ENCODE measurements at places on chromosomes 13 and 19.

DNA sequence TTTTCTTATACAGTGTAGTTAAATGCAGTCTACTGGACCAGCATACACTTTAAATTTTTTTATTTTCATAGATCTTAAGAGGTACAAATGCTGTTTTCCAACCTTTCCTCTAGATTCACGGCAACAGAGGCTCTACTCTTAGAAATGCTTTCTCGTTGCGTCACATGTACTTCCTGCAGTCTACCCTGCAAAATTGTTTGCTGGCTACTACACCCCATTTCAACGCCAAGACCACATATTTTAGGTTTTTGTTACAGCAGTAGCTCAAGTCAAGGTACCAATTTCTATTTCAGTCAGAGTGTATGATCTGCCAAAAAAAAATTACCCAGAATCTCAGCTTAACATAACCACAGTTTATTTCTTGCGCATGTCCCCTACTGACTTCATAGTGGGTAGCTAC lies 94.1 kb downstream of the TNFSF13B start:
- DNase-seq = no peak

GRCh38 chr13:44293374-44293773 lies 80.2 kb upstream of the SERP2 start:
- no peak for DNase-seq

GRCh38 chr19:41096353-41096752 lies 8.1 kb downstream of the CYP2A13 start:
- DNase-seq = no peak

- no peak for DNase-seq
Measured at GRCh38 chr19:1445932-1446712, 3.8 kb upstream of the APC2 start.

DNA sequence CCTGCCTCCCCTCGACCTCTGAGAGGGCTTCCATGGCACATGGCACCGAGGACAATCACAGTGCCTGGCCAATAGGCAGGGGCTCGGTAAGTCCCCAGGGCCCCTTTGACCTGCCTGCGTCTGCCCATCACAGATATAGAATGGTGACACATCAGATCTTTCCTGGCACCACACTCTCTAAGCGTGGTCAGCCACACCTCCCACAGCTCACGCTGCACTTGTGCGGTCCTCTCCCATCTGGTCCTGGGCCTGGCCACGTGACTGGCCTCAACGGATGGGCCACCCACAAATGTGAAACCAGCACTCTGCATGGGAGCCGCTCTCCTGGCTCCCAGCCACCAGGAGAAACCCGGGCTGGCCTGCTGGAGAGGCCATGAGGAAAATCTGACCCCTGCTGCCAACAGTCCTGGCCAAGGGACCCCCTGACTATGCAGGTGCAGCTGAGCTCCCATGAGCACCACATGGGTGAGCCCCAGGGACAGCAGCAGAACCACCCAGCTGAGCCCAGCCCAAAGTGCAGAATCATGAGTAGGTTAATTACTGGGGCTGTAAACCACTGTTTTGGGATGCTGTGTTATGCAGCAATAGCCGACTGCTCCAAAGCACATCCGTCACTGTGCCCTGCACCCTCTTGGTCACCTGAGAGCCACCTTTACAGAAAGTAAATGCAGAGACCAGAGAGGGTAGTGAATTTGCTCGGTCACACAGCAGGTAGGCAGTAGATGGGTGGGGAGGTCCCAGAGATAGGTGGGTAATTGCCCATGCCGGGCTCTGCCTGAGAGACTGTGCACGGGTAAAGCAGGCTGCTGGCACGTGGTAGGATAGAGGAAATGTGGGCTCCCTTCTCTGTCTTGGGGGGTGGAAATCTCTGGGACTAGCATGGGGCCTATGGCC lies 9.7 kb upstream of the MEF2B start:
- no peak for DNase-seq

DNA sequence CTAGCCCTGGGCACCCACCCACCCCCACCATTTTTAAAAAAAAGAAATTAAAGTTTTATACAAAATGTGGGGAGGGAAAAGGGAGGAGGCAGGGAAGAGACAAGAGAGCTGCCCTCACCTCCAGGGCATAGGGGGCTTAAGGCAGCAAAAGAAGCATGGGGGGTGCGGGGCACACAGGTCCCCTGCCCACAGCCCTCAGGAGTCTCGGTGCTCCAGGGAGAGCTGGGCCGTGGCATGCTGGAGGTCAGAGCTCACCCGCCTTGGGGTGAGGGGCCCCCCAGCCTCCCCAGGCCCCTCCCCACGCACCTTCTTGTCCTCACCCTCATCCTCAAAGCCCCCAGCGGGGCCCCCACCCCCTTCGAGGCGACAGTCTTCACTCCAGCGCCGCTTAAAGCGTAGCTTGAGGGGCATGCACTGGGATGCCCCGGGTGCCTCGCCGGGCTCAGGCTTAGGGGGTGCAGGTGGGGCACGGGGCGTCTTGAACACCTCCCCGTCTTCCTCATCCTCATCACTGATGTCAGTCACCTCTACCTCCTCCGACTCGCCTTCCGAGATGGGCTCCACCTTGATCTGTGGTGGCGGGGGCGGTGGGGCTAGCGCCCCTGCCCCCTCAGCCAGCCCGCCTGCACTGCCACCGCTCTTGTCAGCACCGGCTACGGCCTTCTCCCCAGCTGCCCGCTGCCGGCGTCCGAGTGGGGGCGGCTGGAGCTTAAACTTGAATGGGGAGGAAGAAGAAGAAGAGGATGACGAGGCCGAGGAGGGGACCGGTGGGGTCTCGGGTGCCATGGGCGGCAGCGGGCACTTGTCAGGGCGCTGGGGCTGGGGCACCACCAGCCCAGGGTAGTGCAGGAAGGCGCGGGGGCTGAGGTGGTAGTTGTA lies 6.1 kb upstream of the GSK3A start:
- DNase-seq = no peak

- no peak for DNase-seq
Measured at GRCh38 chr13:109397285-109397684, 389.1 kb downstream of the IRS2 start.

DNA sequence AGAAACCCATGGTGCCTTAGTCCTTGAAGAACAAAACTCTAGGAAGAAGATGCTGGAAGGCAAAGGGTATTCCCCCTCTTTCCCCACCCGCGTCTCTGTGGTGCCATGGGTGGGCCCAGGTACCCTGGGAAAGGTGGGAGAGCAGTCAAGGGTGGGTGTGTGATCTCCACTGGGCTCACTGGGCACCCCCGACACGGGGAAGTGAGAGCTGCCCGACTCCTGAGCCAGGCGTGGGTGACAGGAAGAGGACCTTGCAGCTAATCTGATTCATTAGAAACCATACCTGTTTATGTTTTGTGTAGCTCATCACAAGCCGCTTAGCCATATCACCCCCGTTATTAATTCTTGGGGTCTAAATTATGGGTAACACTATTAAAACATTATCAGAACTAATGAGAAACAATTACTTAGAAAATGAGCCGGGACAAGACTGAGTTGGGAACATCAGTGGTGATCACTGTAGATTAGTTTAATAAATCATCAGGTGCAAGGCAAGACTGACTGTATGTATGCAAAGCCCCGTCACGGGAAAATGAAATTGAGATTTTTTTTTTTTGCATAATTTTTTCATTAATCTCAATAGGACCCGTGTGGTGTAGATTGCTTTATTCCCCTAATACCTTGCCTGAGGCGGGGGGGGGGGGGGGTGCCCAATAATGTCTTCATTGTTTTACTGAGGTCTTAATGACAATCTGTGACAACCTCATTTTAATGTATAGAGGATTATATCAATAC lies 77.3 kb downstream of the ZIC5 start:
- DNase-seq = no peak
